ENCODE measurements at places on chromosomes 6 and 20.

GRCh38 chr6:36314221-36315014, 22.3 kb downstream of the BNIP5 start:
- no peak for DNase-seq

GRCh38 chr6:69138893-69139494, 503.9 kb downstream of the ADGRB3 start:
- DNase-seq: no peak

DNA sequence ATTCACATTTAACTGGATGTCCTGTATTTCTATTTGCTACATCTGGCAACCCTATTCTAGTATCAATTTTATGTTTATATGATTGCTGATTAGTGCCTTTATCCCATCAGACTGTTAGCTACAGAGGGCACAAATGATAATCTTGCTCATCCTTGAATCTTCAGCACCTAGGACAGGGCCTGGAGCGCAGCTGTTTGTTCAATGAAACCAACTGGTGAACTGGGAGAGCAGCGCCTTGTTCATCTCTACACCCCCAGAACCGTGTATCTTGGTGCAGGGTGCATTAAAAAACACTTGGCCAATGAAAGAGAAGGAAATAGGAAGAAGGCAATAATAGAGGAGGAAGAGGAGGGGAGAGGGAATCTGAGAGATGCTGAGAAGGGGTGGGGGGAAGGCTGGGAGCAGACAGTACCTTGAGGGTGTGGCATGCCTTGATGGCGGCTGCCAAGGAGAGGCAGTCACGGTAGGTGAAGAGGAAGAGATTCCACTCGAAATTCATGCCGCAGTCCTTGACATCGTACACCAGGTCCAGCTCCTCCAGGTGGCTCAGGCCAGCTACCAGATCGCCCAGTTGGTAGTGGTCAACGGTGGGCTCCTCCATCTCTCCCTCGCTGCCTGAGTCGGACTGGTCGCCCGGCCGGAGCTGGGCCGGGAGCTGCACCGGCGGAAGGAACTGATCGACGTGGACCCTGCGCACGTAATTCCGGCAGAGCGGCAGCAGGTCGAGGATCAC, 15.5 kb downstream of the TMEM151B start:
- no peak for DNase-seq

GRCh38 chr6:93393554-93394074, 25.7 kb downstream of the EPHA7 start:
- no peak for DNase-seq

- DNase-seq: no peak
Observed at GRCh38 chr6:22206106-22206505, 90.7 kb downstream of the PRL start.
